Caudate nucleus (tissue), 63 donors: ENCODE measurements at places on chromosomes 1 and 21.

- no peak for DNase-seq
These were observed 4.7 kb upstream of the C1orf52 start for GRCh38 chr1:85264150-85264549.

- DNase-seq, result no peak
These were observed 55.2 kb upstream of the PALMD start for GRCh38 chr1:99590578-99591209.

DNA sequence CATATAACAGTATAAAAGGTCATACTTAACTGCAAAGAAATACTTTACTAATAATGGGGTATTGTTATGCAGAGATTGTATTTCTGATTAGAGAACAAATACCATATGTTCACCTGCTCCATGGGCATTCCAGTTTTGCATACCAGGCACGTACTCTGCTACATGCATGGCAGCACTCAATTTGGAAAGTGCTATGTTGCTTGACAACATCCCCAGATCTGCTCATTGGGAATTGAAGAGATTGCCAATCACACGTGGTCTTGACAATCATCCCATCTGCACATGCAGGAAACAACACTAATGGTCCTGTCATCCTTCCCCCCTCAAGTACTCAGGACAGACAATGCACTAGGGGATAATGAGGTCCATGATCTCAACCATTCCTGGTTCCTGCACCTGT lies 63.4 kb upstream of the PDE4B start:
- no peak for DNase-seq

DNA sequence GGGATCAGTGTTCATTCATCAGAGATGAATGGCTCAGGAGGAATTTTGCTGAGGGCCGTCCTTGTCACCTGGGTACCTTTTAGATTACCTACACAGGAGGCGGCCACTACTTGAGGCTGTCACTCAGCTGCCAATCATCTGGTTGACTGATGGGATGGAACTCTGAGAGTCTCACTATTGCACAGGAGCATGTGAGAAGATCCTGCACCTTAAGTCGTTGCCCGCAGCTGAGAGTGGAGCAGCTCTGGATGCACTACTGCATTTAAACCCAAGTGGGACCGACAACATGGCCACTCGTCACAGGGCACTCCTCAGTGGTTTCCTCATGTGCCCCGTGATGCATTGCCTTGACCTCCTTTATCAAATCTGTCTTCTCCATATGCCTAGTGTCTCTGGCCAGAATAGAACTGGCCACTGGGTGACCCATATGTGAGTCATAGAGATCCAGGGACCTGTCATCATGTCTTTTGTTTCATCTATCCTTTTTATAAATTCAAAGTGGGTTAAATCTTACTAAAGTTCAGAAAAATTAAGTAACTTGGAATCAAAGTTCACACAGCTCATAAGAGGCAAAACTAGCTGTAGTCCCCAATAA lies 165.5 kb downstream of the ZSCAN20 start:
- no peak for DNase-seq

GRCh38 chr1:211811126-211811525 lies 19.4 kb downstream of the LPGAT1 start:
- DNase-seq, result no peak

GRCh38 chr1:84884671-84885389 lies 8.2 kb downstream of the LPAR3 start:
- no peak for DNase-seq
